Mucosa of gallbladder (tissue), 1 donor: ENCODE measurements at places on chromosomes 1 and 21. TPM values are rescaled to one million over a fixed set of nuclear protein-coding genes. Genes with fewer than 3 reads are reported as not detected.

DNA sequence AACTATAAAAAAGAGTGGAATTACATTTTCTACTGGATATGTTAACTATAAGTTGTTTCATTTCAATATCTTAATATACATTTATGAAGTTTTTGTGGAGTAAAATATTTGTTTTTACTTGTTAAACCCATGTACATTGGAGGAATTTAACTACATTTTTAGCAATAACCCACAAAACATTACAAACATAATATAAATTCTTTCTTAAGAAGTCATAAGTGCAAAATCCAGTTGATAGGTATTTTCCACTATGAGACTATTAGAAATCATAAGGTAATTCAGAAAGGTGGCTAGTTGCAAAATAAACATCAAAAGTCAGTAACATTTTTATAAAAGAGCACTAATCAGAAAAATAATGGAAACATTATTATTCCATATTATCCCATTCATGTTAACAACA is 73.9 kb upstream of the RRP15 start:
- no peak for DNase-seq

RGS4 gene
- total RNA-seq: 7.6 TPM

C8A gene
- 10.7 TPM for total RNA-seq

GRCh38 chr1:32341971-32342370 is 5.9 kb upstream of the MARCKSL1 start:
- DNase-seq: no peak

GRCh38 chr1:235675152-235675890 is 25.7 kb upstream of the GNG4 start:
- no peak for DNase-seq

- no peak for DNase-seq
Observed at GRCh38 chr1:168825820-168826219, 96.8 kb upstream of the DPT start.

S100A4 gene
- 66.8 TPM for total RNA-seq

DNA sequence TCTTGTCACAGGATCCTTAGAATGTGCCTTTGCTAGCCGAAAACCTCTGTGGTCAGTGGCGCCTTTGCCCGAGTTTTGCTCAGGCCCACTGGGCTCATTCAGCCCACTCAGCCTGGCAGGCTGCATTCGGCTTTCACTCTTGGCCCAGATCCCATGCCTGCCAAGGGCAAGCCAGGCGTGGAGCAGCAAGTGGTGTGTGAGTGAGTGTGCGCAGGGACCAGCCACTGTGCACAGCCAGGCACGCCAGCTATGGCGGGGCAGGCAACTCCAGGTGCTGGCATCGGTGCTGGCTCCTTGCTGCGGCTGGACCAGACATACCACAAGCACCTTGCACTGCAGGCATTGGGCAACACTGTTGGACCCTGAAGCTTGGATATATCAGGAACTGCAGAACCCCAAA is 1145.1 kb upstream of the NCAM2 start:
- DNase-seq: no peak

GRCh38 chr21:36786186-36786585 is 87.3 kb downstream of the SIM2 start:
- DNase-seq: no peak

CCDC30 gene
- total RNA-seq: 8.4 TPM

DNA sequence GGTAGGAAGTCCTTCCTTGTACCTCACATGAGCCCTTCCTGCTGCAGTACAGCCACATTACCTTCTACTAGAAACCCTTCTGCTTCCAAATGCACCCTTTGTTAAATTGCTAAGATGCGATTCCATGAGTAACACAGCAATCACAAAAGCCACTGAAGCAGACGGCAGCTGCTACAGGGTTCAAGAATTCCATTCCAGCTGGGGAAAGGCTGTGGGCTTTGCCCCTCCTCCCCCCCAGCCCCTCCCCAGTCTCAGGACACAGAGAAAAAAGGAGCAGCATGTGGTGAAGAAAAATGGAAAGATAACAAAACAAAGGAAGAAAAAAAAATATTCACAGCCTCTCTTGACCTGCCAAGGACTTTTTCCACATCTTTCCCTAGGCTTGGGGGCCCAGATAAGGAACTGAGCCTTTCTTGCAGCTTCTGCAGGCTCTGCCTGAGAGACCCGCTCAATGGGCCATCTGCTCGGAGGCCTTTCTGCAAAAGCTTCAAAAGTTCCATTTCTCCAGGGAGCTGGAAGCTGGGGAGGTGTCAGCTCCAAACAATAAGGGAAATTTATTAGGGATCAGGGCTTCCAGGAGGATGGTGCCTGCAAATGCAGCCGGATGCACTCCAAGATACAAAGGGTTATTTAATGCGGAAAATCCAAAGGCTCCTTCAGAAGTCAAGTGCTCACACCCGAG is 72.1 kb downstream of the SYT2 start:
- no peak for DNase-seq

DNA sequence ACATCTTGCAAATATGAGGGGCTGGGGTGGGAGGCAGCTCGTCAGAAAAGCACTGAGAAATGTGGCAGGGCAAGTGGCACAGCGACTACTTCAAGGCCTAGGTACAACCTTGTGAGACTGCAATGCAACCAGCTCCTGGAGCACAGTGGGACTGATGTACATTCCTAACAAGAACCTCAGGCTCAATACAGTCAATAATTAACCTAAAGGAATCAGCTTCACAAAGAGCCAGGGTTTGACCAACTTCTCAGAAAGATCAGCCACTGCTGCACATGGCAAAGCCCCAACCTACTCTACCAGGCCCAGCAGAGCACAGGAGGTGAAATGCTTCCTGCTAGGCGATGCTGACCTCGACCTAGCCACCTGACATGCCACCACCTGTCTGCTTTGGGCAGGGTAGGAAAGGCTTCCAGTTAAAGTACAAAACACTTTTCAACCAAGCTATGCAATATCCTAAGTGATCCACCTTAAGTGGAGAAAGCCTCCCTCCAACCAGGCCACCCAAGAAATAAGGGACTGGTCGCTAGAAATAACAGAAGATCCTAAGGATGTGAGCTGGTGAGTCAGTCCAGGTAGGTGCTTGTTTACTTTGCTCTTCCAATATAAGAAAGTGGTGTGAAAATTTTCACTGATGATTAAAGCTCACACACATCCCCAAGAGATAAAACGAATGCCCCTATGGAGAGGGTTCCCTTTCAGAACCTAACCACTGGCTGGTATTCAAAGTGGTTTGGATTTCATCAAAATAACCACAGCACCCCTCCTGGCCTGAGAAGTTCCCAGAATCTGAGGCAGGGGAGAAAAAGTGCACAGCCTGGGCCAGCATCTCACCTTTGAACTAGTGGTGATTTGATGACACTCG is 2.1 kb downstream of the RIPK4 start:
- DNase-seq: peak; percentile 71

DNA sequence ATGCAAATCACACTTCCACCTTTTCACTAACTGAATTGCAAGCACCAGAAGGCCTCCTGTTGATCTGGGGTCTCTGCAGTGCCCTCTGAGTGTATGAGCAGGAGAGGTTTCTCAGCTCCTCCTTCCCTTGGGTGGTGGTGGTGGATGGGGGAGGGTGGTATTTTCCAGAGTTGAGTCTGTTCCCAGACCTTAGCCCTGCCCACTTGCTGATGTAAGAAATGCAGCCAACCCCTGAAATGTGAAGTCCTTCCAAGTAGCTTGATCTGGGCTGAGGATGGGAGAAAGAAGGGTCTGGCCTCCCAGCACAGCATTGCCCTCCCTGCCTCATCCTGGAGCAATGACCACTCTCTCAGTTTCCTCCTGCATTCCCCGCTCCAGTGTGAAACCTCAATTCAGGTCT is 6.3 kb upstream of the FOXD2 start:
- DNase-seq: no peak

- no peak for DNase-seq
Observed at GRCh38 chr1:38402230-38402815, 355.7 kb upstream of the POU3F1 start.

DNA sequence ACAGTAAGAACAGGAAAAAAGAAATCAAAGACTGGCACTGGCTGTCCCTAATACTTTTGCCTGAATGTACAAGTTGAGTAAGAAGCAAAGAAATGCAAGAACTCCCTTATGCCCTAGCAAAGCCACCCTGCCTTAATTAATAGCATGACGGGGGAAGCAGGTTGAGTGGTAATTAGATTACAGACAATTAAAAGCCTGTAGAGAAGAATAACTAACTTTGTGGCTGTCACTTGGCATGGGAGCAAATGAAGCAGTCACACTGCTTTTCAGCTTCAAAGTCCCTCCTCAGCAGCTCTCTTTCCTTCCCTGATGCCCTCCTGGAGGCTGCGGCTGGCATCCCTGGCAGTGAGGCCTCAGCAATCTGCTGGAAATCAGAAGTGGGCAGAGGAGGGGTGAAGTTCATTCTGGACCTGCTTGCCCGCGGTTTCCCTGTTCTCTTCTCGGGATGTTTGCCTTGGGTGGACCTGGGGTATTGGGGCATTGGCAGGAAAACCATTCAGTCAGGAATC is 3.4 kb downstream of the OPTC start:
- DNase-seq: no peak

GRCh38 chr1:98402860-98403259 is 258.7 kb upstream of the SNX7 start:
- no peak for DNase-seq

DNA sequence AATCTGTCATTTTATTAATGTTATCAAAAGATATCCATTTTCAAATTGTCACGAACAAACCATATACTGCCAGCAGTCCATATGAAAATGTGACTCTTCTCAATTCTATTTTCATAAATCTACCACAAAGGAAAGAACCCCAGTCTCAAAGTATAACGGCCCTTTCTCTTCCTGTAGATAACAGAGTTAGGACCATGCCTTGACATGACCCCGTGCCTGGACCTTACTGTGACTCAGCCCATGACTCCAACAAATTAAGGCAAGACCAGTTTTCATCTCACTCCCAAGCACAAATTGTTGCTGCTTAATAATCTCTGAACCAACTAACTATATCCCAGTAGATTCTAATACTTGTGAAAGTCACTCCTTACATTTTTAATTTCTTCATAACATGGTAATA is 124.4 kb upstream of the NFIA start:
- DNase-seq: no peak

TPTE gene
- total RNA-seq: not detected

RRP1 gene
- total RNA-seq: 19.2 TPM

DNA sequence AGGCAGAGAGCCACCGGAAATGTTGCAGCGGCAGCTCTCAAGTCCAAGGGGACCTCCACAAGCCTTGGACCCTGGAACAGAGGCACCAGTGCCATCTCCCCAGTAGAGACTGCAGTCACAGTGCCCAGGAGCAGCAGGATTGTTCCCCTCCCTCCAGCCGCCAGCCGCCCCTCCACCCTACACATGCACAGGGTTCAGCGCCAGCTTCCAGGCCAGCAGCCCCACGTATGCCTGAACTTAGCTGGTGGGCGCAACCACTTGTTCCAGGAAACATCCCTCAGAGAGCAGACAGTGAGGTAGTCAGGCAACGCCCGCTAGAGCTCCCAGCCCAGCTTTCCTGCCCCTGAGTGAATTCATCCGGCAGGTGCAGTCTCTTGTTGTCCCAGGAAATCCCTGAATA is 1098.1 kb upstream of the NCAM2 start:
- DNase-seq: no peak

DNA sequence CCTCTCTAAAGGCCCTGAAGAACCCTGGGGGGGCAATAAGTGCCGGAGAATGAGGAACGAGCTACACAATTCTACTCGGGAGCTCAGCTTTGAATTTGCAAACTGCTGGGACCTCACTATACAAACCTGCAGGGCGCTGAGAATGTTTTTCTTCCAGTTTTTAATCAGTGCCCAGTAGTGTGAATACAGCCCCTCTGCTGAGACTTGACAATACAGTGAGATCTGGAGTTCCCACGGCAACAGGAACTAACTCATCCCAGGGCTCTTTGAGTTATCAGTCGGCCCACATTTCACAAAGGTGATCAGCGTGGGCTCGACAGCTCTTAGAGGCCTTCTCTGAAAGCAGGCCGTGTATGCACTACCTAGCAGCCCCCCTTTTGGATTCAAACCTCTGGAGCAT is 41.7 kb downstream of the TMEM53 start:
- no peak for DNase-seq

GRCh38 chr21:14376854-14377253 is 6.1 kb downstream of the HSPA13 start:
- DNase-seq: no peak

DNA sequence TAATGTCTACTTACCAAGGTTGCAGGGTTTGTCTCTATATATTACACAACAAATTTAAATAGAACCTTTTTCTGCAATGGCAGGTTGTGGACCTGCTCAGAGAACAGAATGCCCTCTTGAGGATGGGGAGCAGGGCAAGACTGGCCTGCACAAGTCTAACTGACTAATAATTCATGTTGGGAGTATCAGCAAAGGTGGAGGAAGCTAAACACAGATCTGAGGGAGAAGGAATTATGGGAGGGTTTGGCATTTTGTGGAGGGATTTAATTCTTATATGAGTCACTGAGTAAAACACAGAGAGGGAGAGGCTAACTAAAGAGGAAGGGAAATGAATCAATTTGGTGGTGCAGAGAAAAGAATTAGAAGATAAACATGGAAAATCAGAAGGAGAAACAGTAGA is 40.0 kb downstream of the CLDN17 start:
- no peak for DNase-seq

GRCh38 chr1:119364640-119365039 is 3.9 kb upstream of the HAO2 start:
- DNase-seq: no peak

DNA sequence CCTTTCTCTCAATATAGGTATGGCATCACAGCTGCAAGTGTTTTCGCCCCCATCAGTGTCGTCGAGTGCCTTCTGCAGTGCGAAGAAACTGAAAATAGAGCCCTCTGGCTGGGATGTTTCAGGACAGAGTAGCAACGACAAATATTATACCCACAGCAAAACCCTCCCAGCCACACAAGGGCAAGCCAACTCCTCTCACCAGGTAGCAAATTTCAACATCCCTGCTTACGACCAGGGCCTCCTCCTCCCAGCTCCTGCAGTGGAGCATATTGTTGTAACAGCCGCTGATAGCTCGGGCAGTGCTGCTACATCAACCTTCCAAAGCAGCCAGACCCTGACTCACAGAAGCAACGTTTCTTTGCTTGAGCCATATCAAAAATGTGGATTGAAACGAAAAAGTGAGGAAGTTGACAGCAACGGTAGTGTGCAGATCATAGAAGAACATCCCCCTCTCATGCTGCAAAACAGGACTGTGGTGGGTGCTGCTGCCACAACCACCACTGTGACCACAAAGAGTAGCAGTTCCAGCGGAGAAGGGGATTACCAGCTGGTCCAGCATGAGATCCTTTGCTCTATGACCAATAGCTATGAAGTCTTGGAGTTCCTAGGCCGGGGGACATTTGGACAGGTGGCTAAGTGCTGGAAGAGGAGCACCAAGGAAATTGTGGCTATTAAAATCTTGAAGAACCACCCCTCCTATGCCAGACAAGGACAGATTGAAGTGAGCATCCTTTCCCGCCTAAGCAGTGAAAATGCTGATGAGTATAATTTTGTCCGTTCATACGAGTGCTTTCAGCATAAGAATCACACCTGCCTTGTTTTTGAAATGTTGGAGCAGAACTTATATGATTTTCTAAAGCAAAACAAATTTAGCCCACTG is 11.5 kb downstream of the HIPK1 start:
- no peak for DNase-seq

DNA sequence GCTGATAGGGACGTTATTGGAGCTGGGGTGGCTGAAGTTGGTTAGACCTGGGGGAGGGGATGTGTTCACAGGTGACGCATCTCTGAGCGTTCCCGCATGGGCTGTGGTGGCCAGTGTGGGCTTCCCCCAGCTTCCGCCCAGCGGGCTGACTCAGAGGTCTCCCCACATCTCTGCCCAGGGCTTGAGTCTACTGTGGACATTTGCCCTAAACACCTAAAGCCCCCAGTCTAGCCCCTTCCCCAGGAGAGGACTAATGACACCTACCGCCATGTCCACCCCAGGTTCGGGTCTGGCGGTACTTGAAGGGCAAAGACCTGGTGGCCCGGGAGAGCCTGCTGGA is 2.0 kb downstream of the AGRN start:
- DNase-seq: no peak

FHL3 gene
- total RNA-seq: 11.2 TPM
